ENCODE measurements at places on chromosomes 11 and 22.

DNA sequence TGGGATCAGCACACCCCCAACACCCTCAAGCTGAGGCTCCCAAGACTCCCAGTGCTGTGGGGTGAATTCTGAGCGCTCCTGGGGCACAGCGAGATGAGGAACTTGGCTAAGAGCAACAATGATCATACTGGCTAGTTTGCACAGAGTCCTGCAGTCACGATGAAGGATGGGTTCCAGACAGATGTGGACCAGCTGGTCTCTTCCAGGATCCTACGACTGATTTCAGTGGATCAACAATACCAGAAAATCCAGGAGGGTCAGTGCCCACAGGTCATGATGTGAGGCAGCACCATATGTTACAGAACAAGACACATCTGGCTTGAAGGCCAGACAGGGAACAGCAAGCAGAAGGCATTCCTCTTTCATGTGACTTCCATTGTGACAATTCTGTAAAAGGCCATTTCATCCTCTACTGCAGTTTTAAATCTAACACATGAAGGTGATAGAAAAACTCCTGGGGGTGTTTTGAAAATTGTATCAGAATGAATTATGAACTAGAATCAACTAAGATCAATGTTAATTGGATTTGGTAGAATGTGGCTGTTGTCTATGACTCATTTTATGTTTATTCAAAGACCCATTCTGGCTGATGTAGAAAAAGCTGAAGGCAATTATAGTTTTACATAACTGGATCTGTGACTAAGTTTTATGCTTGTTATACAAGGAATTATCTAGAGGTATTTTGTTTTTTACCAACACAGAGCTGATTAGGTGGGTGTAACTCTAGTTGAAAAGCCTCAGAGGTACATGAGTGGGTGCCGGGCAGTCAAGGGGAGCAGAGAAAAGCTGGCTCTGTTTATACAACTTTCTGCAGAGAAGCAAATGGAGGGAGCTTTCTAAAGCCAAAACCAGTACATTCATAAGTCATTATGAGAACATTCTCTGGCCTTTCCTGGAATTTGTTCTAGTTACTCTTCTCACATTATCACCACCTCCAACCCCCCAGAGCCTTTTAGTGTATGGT is 29.1 kb downstream of the OR52K1 start:
- no peak for DNase-seq

- no peak for DNase-seq
Measured at GRCh38 chr22:25402501-25403283, 161.8 kb upstream of the GRK3 start.

DNA sequence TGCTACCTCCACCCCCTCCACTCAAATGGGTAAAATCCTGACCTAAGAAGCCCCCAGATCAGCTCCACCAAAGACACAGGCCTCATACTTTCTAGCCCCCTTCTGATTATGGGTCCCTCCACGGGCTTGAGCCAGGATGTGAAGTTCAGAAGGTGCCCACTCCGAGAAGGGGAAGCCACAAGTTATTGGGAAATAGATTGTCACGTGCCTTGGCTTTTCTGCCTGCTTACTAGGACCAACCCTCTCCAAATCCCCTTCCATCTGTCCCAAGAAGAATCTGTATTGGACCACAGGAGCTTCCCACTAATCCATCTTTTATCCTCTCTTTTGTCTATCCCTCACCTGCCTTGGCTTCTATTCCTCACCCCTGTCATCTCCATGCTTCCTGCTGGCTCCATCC is 3.0 kb upstream of the NRGN start:
- peak; percentile 53 for DNase-seq

- no peak for DNase-seq
Measured at GRCh38 chr11:73478737-73479347, 102.6 kb downstream of the RELT start.

DNA sequence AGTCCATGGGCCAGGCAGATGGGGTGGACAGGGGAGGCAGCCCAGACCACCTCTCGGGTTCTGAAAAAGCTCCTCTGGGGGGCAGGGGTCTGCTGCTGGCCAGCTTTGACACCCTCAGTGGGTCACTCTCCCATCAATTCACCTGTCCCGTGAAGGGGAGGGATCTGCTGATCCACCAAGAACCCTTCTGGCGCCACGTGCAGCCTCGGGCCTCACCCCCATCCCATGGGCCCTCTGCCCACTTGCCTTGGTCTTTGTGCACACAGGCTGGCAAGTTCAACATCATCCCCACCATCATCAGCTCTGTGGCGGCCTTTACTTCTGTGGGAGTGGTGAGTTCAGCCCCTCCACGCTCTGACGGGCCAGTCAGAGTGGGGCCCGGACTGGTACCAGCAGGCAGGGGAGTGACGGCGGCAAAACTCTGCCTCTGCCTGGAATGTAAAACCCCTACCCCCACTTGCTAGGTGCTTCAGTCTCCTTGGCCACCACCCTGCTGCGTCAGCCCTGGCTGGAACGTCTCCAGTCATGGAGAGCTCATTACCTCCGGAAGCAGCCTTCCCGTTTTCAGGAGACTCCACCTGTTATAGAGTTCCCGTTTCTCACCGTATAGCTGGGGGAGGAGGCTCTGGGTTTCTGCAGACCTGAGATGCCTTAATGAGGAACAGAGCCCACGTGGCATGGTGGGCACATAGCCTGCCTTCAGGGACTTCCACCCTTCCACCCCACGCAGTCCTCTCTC is 12.7 kb downstream of the PRG3 start:
- no peak for DNase-seq

GRCh38 chr22:26399289-26399688 is 29.8 kb upstream of the ASPHD2 start:
- DNase-seq, result no peak

- no peak for DNase-seq
Measured at GRCh38 chr22:34878171-34878570, 187.8 kb upstream of the ISX start.

- no peak for DNase-seq
Measured at GRCh38 chr11:13224324-13224723, 53.3 kb upstream of the BMAL1 start.

DNA sequence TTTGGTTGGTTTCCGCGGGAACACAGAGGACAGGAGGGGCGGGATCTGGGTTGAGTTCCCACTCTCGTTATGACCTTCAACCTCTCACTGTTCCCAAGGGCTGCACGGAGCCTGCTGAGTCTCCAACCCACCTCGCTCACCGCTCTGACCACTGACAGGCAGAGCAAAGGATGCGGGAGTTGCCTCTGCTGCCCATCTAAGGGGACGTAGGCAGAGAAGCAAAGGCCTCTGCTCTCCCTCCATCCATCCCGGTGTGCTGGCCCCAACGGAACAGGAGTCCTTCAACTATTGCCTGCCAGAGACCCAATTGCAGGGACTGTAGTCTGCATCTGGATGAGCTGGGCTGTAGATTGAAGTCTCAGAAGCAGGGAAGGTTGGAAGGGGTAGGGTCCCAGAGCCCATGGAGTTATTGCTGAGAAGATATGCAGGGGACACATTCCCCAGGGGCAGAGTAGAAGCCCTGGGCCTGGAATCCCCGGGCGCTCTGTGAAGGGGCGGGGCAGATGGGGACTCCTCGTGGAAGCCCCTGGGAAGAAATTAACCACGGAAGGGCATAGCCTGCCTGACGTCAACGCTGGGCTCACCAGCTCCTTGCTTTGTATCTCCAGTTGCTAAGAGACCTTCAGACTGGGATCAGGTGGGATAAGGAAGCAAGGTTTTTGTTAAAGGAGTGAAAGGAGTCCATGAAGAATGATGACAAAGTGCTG is 12.7 kb upstream of the FXYD2 start:
- DNase-seq, result no peak

GRCh38 chr22:24400034-24400725 is 27.2 kb upstream of the ADORA2A start:
- DNase-seq, result no peak

GRCh38 chr22:25170426-25170980 is 29.2 kb upstream of the CRYBB3 start:
- no peak for DNase-seq

DNA sequence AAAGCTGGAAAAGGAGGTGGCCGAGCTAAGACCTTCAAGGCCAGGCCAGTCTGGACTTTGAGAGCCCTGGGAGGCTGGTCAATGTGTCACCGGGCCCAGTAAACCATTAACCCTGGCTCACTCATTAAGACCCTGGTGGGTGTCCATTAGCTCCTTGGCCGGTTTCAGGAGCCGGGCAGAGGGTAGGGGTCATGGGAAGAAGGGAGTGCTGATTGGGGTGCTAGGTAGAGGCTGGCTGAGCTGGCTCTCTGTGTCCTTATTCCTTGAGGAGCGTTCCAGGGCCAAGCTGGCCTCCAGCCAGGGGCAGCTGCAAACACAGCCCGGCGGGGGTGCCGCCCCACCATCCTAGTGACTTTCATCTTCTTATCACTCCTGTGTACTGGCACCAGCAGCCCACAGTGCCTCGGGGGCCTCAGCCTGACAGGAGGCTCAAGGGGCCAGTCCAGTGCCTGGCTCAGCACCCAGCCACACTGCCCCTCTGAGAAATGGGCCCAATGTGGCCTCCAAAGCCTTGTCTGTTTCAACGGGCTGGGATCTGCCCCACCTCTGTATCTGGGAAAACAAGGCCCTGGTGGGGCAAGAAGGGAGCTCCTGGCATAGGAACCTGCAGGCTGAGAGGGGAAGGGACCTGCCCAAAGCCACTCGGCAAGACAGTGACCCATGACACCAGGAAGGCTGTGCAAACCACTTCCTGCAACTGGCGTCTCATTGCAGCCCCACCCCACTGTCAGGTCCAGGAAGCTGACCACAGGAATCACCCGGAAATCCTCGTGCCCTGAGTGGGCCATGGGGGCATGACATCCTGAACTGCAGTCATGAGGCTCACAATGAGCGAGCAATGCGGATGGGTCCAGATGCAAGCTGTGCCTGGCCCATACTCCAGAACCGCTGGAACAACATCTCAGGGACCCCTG is 15.1 kb upstream of the RGL4 start:
- no peak for DNase-seq

DNA sequence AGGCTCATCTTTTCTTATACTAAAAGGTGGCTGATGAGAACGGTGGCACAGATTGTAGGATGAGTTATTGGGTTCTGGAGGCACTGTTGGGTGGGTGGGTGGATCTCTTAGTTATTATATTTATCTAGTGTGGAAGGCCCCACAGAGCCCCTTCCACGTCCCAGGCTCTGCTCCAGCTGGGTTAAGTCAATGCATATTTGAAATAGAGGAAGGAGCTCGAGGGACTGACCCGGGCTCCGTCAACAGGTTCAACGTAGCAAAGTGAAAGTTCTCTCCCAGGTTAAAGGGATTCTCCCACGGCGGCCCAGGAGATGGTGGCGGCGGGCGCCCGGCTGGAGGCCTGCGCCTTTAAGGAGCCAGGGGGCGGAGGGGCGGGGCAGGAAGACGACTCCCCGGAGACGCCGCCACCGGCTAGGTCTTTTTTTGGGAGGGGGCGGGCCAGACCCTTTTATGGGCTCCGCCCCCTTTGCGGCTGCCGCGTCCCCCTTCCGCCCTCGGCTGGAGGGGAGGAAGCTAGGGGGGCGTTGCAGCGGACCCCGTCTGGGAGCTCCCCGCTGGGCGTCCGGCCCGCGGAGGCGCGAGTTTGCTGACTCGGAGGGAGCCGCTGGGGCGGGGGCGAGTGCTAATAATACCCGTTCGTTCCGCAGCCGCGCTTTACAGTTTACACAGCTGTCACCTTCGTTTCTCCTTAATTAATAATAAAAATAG is 1.5 kb upstream of the INPPL1 start:
- peak; percentile 96 for DNase-seq

GRCh38 chr22:20862540-20862939 is 3.7 kb downstream of the SNAP29 start:
- no peak for DNase-seq

- DNase-seq, result no peak
Measured at GRCh38 chr11:60777106-60777505, 8.0 kb upstream of the MS4A10 start.

GRCh38 chr11:65435411-65435931 is 12.9 kb downstream of the NEAT1 start:
- no peak for DNase-seq

- no peak for DNase-seq
Measured at GRCh38 chr22:37618674-37619073, 10.0 kb downstream of the GGA1 start.

DNA sequence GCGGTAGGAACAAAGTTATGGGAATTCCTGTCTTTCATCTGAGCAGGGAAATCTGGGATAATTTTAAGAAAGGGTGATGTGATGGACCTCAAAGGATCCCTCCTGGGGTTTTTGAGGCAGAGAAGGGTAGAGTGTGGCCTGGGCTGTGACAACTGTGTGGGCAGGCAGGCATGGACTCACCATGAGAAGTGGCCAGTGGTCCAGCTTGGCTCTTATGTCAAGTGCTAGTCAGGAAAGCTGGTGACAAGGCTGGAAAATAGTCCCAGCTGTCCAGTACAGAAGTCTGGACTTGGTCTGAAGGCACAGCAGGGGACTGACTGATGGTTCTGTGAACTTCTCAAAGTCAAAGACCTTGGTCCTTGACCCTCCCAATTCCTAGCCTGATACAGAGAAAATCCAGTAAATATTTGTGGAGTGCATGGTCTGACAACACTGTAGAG is 1.7 kb downstream of the PPFIBP2 start:
- no peak for DNase-seq

DNA sequence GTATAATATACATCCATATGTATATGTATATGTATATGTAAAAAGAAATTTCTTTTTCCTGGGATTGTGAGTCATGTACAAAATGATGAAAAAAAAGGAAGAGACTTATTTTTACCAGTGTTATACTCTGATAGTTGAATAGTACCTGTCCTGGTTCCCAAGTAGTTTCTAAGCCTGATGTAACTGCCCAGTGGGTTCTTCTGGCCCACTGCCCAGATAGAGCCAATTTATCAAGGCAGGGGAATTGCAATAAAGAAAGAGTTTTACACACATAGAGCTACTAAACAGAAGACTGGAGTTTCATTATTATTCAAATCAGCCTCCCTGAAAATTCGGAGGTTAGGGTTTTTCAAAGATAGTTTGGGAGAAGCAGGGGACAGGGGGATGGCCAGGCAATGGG is 29.1 kb upstream of the NARS2 start:
- no peak for DNase-seq

GRCh38 chr11:2886191-2886894 is 768 bp upstream of the CDKN1C start:
- peak; percentile 74 for DNase-seq

GRCh38 chr22:44632541-44633396 is 69.2 kb upstream of the PRR5 start:
- no peak for DNase-seq

DNA sequence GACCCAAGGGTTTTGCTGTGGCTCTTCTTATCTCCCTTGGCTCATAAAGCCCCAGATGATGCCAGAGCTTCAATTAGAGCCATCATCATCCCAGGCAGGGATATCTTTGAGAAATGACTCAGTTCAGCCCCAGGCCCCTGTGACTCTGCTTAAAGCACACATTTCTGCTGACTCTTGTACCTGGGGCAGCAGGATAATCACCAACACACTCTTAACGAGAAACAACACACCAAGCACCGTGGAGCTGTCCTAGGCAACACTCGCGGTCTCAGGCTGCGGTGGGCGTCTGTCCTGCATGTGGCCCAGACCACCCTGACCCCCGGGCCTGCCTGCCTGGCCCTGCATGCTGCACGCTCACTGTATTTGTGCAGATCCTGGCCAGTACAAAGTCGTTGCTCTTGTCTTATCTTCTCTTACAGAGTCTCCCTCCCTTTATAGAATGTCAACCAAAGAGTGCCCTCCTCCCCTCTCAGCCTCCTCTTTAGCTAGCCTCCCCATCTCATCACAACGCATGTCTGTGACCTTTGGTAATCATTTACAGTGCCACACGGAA is 114.2 kb upstream of the PARVA start:
- no peak for DNase-seq
